ENCODE measurements at places on chromosomes 11 and 22. TPM values are rescaled to one million over a fixed set of nuclear protein-coding genes. Genes with fewer than 3 reads are reported as not detected.

Gene SLC5A12
- not detected for total RNA-seq

Gene HIKESHI
- 35.5 TPM for total RNA-seq

Gene UVRAG
- 12.3 TPM for total RNA-seq

Gene PLAAT5
- total RNA-seq = not detected

Gene DDI1
- total RNA-seq = not detected

Gene ANKK1
- not detected for total RNA-seq

Gene PLXNB2
- 120 TPM for total RNA-seq

Gene PDGFB
- total RNA-seq = 4.5 TPM

All from A549 treated with DMSO at 1 μM for 4 hours (cell line).